Stimulated activated naive CD8-positive, alpha-beta T cell treated with anti-CD3 and anti-CD28 coated beads, Interleukin-15, Interleukin-2, amounts not matched to agents 100 U/mL and 50 U/mL, for 24 hours (primary cell): ENCODE measurements at places on chromosomes 16 and 17.

DNA sequence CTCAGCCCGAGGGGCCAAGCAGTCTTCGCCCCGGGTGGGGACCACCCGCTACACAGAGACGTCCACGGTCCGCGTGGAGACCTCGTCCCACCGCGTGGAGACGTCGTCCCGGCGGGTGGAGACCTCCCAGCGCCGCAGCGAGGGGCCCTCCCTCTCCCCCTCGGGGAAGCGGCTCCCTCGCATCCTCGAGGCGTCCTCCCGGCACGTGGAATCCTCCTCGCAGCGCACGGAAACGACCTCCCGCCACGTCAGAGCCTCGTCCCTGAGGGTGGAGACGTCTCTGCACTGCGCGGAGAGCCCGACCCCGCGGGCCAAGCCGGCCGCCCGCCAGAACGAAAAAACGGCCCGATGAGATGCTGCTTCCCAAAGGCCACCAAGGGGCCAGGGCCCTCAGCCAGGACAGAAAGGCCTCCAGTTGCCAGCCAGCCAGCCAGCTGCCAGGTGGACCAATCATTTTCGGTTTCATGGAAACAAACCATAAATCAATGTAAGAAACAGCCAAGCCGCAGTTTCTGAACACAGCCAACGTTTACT is 424 bp downstream of the C17orf100 start:
- DNase-seq, result peak; percentile 53

GRCh38 chr17:14760719-14761411 is 460.0 kb downstream of the HS3ST3B1 start:
- DNase-seq, result no peak

- no peak for DNase-seq
Measured at GRCh38 chr17:13736916-13737315, 135.2 kb upstream of the HS3ST3A1 start.

- no peak for DNase-seq
Measured at GRCh38 chr17:66576473-66576872, 258.4 kb upstream of the CACNG5 start.

GRCh38 chr17:57935833-57936807 is 19.1 kb downstream of the CUEDC1 start:
- DNase-seq, result no peak
